ENCODE measurements at places on chromosomes 1 and 21.

GRCh38 chr1:114032271-114033215 lies 53.3 kb downstream of the OLFML3 start:
- DNase-seq, result peak; percentile 78

DNA sequence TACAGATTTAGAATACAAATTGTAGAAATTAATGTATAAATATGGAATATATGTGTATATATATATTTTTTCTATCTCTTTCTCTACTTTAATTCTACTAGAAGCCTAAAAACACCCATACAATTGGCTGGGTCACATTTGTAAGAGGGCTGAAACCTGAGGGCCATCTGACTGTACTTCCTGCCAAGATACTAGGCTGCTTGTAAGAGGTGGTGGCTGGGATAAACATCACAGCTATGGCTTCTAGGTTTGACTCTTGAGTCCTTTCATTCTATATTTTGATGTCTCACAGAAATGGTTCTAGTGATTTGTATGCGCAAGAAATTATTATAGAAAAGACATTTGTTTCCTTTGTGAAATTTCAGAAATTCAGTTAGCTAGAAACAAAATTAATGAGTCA lies 1155.2 kb upstream of the B3GALT2 start:
- no peak for DNase-seq

GRCh38 chr1:67460676-67461500 lies 30.7 kb upstream of the SERBP1 start:
- DNase-seq, result peak; percentile 19

DNA sequence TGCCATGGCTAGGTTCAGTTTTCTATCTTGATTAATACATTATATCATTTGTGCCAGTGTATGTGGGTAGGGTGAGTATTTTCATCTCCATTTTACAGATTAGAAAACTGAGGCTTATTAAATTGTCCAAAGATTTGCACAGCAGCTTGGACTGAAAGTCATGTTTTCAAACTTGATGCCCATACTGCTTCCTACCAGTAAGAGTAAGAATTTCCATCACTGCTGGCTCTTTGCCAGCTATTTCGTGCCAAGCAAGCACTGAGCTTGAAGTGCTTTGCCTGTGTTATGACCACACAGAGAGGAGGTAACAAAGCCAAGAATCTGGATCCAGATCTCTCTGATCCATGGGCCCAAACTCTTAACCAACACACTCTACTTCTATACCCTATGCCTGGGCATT lies 295.0 kb downstream of the VAV3 start:
- peak; percentile 44 for DNase-seq

- DNase-seq, result no peak
Measured at GRCh38 chr1:165905853-165906252, 78.4 kb downstream of the UCK2 start.

- DNase-seq, result peak; percentile 95
Measured at GRCh38 chr1:17569200-17570139, 30.0 kb downstream of the ARHGEF10L start.

DNA sequence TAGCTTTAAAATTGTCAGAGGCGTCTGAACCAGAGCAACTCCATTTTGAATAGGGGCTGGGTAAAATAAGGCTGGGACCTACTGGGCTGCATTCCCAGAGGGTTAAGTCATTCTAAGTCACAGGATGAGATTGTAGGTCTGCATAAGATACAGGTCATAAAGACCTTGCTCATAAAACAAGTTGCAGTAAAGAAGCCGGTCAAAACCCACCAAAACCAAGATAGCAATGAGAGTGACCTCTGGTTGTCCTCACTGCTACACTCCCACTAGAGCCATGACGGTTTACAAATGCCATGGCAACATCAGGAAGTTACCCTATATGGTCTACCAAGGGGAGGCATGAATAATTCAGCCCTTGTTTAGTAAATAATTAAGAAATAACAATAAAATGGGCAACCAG lies 143.6 kb downstream of the GABPA start:
- peak; percentile 43 for DNase-seq

- DNase-seq, result no peak
Measured at GRCh38 chr1:15730936-15731335, 5.1 kb upstream of the SLC25A34 start.

DNA sequence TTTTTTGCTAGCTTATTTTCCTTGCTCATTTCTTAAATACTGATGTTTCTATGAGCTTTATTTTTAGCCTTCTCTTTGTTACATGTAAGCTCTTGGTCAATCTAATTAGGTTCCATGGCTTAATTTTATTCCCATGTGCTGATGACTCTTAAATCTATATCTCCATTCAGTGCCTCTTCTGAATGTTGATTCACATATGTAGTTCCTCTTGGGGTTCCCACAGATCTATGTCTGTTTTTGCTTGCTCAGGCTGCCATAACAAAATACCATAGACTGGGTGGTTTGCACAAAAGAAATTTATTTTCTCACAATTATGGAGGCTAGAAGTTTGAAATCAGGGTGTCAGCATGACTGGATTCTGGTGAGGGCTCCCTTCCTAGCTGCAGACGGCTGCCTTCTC lies 58.3 kb upstream of the PLA2G4A start:
- no peak for DNase-seq

DNA sequence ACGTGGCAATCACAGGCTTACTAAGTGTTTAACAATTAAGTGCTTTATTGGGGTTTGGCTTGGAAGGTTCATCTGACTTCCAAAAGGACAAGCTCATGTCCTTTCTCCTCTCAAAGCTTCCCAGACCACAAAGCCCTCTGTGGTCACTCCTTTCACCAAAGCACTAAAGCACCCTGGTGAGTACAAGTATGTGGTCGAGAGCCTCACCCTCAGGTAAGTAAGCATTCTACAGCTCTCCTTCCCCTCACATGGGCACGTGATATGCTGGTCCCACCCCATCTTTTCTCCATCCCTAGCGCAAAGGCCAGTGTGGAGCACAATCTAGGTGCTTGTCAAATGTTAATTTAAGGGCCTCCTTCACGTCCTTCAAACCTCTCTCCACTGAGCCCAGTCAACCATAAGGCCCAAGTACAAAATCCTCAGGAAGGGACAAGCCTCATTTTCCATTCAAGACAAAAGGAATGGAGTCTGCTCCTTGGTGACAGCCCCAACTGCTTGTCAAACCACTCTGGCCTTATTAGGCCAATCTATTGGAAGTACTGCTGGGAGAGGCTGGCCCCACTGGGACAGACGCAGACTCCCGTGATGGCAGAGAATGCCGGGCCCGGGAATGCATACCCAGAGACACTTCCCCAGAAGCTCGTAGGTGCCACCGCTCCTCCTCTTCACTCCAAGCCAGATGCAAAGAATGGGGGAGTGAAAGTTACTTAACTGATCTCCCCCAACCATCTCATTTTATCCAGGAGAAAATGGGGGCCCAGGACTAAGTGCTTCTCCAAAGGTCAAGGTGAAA lies 7.8 kb downstream of the STMN1 start:
- DNase-seq, result no peak

DNA sequence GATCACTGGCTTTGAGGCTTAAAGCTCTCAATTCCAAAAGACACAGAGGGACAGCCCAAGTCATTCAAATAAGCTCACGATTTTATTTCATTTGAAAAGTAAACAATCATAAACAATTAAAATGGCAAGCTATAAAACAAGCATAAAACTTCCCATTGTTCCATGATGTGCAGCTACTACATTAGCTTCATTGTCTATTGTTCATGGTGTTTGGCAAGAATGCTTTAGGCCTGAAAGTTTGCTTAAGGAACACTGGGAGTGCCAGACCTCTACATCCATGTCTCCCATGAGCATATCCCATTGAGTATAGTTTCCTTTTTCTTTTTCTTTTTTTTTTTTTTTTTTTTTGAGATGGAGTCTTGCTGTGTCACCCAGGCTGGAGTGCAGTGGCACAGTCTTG lies 286.1 kb upstream of the ESRRG start:
- DNase-seq, result no peak

- no peak for DNase-seq
Measured at GRCh38 chr1:214553142-214553710, 1.8 kb upstream of the PTPN14 start.

GRCh38 chr1:168064216-168064615 lies 72.5 kb downstream of the GPR161 start:
- no peak for DNase-seq

DNA sequence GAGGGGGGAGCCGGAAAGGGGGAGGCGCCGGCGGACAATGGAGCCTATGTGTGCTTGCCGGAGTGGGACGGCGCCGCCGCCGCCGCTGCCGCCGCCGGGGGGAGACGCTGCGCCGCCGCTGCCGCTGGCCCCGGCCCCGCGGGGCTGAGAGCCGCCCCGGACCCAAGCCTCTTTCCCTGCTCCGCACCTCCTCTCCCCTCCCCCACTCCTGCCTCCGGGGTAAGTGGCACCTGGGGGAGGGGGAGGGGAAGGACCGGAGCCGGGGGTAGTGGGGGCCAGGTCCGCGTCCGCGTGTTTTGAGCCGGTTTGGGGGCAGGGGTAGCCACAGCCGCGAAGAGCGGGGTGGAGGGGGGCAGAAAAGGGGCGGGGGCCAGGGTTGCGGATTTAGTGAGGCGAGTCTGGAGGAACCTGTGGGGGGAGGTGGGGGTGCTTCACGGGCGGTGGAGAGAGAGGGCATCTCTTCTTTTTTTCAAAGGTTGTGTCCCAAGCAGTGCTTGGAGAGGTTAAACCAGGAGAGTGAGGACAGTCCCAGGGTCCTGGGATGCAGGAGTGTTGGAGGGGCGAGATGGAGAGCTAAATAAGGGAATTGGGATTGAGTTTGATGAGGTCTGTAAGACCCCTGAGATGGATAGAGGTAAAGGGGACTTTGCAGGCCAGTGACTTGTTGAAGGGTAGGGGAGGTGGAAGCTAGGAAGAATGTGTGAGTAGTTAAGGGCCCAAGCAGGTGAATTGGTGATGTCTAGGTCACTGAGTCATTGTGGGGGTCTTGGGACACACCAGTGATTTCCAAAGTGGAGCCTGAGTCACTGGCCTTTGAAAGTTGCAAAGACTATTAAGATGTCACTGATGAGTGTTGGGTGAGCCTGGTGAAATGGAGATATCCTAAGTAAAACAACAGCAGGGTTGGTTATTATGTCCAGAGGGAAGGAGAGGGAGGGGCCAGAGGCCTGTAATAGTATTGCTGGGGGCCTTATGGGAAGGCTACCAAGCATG lies 59.1 kb downstream of the BCL9 start:
- peak; percentile 39 for DNase-seq

DNA sequence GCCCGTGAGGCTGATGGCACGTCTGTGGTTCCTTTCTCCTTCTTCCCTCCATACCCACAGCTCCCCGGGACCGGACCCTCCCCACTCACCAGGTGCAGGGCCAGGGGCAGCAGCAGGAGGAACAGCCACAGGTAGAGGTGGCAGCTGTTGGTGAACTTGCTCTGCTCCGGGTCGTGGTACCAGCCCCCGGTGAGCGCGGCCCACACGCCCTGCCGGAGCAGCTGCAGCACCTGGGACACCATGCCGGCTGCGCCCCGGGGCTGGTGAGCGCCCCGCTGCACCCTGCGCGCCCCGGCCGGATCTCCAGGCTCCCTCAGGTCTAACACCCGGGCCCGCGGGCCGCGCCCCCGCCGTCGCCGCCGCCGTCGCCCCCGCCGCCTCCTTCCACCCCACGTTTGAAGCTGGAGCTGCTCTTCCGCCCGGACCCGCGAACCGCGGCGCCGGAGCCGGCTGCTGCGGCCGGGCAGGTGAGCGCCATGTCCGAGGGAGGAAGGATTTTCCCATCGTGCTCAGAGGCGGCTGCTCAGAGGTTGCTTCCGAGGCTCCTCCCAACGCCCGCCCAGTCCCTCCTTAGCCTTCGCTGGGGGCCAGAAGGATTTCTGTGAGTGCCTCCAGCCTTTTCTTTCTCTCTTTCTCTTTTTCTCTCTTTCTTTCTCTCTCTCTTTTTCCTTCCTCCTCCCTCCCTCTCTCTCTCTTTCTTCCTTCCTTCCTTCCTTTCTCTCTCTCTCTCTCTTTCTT lies at the start of gene PCNX2:
PCNX2 (minus strand) TSS at position 489 of the 738 bp plus-strand sequence; CDS start at position 242, 247 bp downstream.
- DNase-seq, result peak; percentile 64

GRCh38 chr1:56199956-56200355 lies 379.4 kb downstream of the PLPP3 start:
- no peak for DNase-seq

DNA sequence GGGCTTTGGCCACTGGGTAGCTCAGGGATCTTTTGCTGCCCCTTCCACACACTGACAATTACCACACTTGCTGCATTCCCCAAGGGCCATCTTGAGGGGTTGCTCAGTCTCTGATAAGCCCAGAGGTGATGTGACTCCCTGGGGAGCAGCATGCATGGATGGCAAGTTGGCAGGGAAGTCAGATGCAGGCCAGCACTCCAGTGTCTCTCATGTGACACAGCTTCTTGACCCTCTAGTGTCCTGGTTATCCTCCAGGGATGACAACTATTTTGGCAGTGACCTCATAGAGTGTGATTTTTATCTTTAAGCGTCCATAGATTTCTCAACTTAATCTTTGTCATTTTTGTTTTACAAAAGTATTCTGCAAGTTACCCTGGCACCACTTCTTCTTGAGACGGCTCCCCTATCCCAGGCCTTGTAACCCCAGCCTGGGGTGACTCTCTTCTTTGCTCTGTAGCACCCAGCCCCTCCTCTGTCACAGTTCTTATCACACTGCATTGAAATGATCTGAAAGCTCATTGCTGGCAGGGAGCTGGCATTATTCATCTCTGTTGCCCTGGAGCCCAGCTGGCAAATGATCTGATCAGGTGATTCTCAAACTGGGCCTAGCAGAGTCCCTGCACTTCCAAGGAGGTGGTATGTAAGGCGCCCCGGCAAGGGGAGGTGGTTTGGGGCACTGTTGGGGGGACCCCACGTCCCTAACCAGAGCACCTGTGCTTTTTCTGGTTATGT lies 72.6 kb downstream of the TENT5C start:
- no peak for DNase-seq

DNA sequence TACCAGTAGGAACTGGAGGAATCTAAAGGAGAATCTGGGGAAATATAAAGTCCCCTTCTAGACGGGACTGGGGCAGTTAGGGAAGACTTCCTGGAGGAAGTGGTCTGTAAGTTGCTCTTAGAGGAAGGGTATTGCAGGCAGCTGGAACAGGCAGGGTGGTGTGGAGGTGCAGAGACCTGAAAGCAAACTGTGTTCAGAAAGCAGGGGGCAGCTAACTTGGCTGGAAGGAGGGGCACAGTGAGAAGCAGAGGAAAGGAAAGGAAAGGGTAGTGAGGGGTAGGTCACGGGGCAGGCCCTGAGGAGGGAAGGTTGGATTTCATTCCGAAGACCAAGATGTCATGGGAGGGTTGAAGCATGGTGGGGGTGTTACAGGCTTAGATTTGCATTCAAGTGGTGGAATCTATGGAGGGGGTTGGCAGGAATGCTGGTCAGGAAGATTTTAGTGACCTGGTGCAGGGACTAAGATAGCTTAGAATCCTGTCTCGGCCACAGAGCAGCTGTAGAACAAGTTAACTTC lies 240.7 kb downstream of the FOXD2 start:
- DNase-seq, result no peak

GRCh38 chr1:41399145-41399795 lies 38.0 kb downstream of the FOXO6 start:
- DNase-seq, result no peak

- DNase-seq, result no peak
Measured at GRCh38 chr1:15735304-15736037, 587 bp upstream of the SLC25A34 start.
